Right lung (tissue), 10 donors: ENCODE measurements at places on chromosomes 13 and 19. TPM values are rescaled to one million over a fixed set of nuclear protein-coding genes. Genes with fewer than 3 reads are reported as not detected.

BEST2 gene
- 0.13 TPM for polyA plus RNA-seq

CLEC4G gene
- polyA plus RNA-seq, result 0.31 TPM

CNMD gene
- polyA plus RNA-seq, result 4.3 TPM

HIF3A gene
- 196 TPM for polyA plus RNA-seq

IGSF23 gene
- not detected for polyA plus RNA-seq

ALOX5AP gene
- polyA plus RNA-seq, result 5.7 TPM

DNA sequence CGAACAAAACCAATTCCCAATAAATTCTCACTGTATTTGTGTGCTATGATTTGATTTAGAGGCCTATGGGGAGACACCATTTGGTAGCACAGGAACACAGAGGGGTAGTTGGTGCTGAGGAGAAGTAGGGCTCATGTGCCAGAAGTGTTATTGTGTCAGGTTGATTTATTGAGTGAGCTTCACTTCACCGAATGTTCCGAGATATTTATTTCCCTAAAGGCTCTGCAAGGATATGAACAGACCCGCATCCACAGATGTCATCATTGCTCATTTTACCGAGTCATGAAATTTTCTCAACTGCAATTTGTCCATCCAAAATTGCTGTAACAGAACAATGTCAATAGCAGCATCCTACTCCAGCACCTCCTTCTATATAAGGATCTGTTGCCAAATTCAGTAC lies 69.5 kb downstream of the DACH1 start:
- no peak for DNase-seq

DNA sequence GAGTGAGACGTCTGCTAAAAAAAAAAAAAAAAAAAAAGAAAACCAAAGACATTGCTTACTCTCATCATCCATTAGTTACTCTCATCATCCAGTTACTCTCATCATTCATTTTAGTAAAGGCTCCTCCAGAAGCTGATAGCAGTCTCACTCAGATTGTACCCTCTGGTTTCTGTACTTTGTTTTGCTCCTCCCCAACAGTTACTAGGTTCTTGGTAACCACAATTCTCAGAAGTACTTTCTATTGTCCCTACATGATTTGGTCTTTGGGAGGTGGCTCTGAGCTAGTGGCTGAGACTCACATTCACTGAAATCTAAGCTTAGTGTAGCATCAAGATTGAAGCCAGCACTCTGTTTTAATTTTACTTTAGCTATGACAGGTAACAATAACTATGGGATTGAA lies 14.3 kb downstream of the ERICH4 start:
- DNase-seq, result no peak

DNA sequence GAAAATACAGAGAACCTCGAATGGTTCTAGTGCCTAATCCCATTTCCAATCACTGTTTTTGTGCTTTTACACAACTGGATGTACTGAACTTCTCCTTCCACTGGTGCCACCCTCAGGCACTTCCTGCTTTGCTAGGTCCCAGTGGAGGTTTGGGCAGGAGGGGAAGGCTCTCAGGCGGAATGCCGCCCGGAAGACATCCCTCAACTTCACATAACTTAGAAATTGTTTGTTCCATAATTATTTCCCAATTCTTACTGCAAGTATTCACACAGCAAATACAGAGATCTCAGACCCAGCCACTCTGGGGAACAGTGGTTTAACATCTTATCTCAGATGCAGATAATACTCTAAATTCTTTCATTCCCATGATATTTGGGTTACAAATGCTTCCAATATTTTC lies 195.7 kb upstream of the IPO5 start:
- peak; percentile 12 for DNase-seq

- no peak for DNase-seq
Measured at GRCh38 chr13:100306030-100306429, 217.1 kb downstream of the PCCA start.
